ENCODE measurements at places on chromosomes 6 and 20.

DNA sequence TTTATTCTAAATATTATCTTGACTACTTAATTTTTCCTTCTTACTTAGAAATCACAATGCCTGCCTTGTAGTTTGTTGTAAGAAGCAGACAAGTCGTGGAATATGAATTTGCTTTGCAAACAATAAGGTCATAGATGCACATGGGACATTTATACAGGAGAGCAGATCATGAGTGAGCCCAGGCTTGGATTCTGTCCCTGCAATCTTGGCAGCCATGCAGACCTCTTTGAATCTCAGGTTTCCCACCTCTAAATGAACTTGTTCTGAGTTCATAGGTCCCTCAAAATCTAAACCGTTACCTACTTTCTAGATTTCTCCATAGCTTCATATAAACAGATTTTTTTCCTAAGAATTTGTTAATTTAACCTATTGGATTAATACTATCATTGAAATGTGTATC lies 19.5 kb downstream of the KIAA0408 start:
- DNase-seq, result no peak

DNA sequence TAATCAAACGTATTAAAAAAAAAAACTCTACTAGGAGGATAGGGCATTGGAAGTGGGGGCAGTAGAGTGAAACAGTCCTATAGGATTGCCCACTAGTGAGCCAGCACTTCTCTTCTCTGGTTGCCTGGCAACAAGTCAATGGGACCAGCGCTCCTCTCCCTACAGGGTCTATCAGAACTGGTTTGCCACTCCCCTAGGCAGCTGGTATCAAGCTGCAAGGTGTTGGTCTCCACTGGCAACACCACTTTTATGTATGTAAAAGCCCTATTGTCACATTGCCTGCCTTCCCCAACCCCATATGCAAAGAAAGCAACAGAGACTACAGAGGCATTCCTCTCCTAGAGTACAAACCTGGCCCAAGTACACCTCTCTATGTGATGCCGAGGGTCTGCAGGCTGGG lies 166.9 kb upstream of the MCHR2 start:
- no peak for DNase-seq

- DNase-seq, result no peak
These were observed 960 bp downstream of the TNFRSF6B start for GRCh38 chr20:63697357-63697867.

DNA sequence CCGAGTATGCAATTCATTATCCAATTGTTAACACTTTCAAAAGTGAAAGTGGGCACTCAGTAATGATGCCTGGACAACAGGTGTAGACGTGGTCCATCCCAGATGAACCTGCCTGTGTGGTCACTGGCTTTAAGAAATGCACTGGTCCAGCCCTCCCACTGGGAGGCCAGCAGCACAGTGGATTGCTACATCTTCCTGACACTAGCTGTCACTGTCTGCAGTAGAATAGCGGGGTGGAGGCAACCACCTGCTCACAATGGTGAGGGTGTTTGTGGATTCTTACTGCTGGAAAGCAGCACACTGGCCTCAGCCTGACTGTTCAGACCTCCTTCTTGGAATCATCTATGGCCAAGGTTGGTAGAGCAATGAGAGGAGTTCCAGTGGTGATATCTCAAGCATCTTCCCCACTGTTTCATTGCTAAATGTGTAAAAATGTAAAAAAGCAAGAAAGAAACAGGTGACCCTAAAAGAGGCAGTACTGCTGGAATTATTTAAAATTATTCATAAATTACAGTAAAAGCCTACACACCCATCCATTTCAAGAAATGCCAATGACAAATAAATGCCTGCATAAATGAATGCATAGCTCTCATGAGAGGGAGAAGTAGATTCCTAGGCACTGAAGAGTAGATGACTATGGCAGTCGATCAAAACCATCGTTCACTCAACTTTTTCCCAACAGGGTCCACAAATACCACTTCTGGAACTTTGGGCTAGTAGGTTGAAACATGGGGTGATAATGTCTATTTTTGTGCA lies 228.0 kb upstream of the PLN start:
- no peak for DNase-seq

DNA sequence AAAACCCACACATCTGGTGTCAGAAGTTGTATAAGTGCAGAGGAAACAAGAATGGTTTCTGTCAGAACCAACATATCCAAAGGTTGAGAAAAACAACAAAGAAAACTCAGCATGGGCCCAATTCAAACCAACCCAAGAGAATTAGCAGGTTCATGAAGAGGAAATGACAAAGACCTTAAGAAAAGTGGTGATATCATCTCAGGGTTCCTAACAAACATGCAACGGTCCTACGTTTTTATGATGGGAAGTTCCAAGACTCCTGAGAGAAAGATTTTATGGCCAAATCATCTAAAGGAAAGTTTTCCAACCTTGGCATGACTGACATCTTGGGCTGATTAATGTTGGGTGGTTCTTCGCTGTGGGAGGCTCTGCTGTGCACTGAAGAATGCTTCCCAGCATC lies 23.0 kb downstream of the TFB1M start:
- DNase-seq, result no peak

DNA sequence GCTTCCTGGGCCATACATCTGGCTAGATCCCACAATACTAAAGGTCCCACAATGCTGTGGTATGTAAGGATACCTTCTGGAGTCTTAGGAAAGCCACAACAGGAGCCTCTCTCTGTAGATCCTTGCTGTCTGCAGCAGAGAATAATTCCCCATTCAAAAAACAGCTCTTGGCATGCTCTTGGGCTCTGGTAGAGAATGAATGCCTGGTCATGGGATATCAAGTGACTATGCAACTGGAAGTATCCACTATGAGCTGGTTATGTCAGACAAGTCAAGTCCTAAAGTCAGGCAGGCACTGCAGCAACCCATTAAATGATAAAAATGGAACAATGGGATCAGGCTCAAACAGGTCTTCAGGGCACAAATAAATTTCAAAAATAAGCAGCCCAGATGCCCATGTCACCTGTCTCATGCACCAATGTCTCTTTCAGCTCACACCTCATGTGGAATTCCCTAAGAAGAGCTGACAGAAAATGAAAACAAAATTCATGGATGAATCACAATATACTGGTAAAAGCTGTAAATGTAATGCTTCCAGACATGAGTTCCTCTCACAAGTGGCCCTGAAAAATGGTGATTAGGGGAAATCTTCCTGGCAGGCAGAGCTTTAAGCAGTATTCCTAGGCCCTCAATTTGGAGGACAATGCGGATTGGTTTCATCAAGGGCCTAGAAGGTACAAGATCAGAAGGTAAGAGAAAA lies 4.3 kb downstream of the AK9 start:
- DNase-seq, result no peak

DNA sequence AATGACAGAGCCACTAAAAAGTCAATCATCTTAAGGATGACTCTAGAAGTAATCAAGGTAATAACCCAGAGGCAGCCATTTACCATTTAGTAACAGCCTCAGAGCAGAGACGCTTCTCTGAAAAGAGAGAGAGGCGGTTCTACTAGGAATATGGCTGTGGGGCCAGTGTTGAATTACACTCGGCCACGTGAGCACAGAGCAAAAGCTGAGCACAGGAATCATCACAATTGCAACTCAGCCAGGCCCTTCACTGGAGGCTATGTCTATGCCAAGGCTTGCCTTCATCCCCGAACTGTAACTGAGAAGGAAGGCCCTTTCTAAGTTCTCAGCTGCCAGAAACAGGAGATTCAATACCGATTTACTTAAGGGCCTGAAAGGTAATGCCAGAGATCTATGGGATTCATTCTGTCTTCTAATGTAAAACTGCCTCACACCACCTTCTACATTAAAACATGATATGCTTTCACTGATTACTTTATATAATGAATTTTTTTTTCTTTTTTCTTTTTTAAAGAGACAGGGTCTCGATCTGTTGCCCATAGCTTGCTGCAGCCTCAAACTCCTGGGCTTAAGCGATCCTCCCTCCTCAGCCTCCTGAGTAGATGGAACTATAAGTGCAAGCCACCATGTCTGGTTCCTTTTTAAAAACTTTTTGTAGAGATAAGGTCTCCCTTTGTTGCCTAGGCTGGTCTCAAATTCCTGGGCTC lies 67.6 kb downstream of the NUDT3 start:
- no peak for DNase-seq

GRCh38 chr6:131868836-131869235 lies 61.0 kb downstream of the ENPP1 start:
- no peak for DNase-seq

DNA sequence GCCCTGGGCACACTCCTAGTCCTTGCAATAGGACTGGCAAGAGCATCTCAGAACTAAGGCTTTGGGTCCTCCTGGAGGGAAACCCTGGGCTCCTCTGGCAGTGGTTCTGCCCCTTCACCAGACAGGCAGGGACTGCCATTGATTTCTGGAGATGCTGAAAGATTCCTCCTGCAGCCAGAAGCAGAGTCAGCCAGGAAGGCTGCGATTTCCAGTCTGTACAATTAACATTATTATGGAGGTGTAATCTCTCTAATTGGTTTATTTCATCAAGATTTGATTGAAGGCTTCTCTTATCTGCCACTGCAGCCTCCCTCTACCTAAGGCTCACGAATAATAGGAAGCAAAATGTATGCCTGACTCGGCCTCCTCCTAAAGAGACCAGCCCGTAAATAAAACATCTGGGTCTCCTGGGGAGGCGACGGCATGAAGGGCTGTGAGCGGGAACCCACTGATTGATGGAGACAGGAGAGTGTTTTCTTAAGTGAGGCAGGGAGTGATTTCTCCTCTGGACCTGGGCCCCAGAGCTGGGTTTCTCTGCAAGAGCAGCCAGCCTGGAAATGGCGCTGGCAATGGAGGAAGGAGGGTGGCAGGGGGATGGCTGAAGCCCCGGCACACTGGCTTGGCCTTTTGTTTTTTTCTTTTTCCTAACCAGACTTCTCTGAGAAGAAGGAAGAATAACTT lies 689.6 kb downstream of the DHX35 start:
- DNase-seq, result no peak

GRCh38 chr6:119052987-119053386 lies 25.5 kb downstream of the FAM184A start:
- DNase-seq, result no peak

Measured in iPS DF 6.9 (cell line).